ENCODE measurements at places on chromosomes 7 and 10. TPM values are rescaled to one million over a fixed set of nuclear protein-coding genes. Genes with fewer than 3 reads are reported as not detected.

The CPED1 gene
- total RNA-seq, result 0.22 TPM

The KIAA1549 gene
- 12.4 TPM for total RNA-seq

The BEND7 gene
- total RNA-seq, result 31.7 TPM

The TRIM50 gene
- total RNA-seq, result not detected

The ST8SIA6 gene
- 0.51 TPM for total RNA-seq

The RINT1 gene
- 23.4 TPM for total RNA-seq

The CYP2E1 gene
- not detected for total RNA-seq

The TFPI2 gene
- total RNA-seq, result 33.1 TPM

The ASAH2 gene
- 3.4 TPM for total RNA-seq

The TRIL gene
- total RNA-seq, result 0.97 TPM

The PRR15 gene
- 4.1 TPM for total RNA-seq

The ERCC6 gene
- total RNA-seq, result 59.6 TPM

The GATAD1 gene
- total RNA-seq, result 26.2 TPM

The TBXAS1 gene
- total RNA-seq, result 2.3 TPM

The GSTK1 gene
- 119 TPM for total RNA-seq

The FBXL13 gene
- total RNA-seq, result 4.6 TPM

The SAMD9 gene
- 6.8 TPM for total RNA-seq

The NCOA4 gene
- 127 TPM for total RNA-seq

The WDR11 gene
- 58.9 TPM for total RNA-seq

The COMTD1 gene
- total RNA-seq, result 14.0 TPM

The PHYHIPL gene
- not detected for total RNA-seq

The DLX6 gene
- total RNA-seq, result not detected

The CCL24 gene
- not detected for total RNA-seq

The SFTPA2 gene
- total RNA-seq, result not detected

The FFAR4 gene
- not detected for total RNA-seq

The PNLIPRP1 gene
- not detected for total RNA-seq

The METTL27 gene
- total RNA-seq, result 1.2 TPM

The MALRD1 gene
- total RNA-seq, result not detected

The MYH16 gene
- 0.11 TPM for total RNA-seq

The LDB3 gene
- total RNA-seq, result not detected

The OIT3 gene
- not detected for total RNA-seq

The FAM237B gene
- total RNA-seq, result not detected

The WASL gene
- total RNA-seq, result 22.1 TPM

The TMEM106B gene
- total RNA-seq, result 23.0 TPM

The INPP5F gene
- total RNA-seq, result 26.6 TPM

The TMEM236 gene
- 0.24 TPM for total RNA-seq

The SBDS gene
- 86.5 TPM for total RNA-seq

The GALNT17 gene
- total RNA-seq, result not detected

The ALOX5 gene
- total RNA-seq, result not detected

Measured in endothelial cell of umbilical vein (primary cell).